ENCODE measurements at places on chromosomes 5 and 9.

GRCh38 chr5:157214415-157214814 is 33.8 kb downstream of the ITK start:
- DNase-seq: no peak

DNA sequence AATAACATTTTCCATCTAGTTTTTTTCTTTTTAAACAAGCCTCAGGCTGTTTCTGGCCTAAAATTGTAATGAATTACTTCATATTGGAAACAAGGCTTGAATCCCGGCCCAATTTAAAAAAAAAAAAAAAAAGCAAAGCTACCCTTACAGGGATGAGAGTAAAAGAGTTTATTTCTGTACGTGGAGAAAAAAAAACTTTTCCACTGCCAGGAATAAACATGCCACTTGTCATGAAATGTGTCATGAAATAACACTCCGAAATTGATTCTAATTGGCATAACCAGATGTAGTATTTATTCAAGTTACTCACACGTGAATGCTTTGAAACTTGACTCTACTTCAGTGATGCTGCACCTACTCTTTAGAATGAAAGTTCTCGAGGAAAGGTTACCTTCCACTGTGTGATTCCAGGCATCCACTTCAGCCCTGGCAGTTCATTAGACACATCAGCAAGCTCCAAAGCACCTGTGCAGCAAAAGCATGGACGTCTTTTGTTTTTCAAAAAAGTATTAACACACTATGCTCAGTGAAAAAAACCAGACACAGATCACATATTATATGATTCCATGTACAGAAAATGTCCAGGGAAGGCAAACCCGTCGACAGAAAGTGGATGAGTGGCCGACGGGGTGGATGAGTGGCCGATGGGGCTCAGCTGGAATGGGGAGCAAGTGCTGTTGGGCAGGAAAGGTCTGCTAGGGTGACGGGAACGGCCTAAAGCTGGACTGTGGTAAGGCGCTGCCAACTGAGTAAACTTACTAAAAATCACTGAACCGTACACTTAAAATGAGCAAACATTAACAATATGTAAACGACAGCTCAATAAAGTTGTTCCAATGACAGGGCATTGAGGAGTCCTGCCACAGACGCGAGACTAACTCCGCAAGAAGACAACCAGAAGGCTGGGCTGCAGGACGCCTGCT is 21.2 kb downstream of the NSUN2 start:
- DNase-seq: no peak

DNA sequence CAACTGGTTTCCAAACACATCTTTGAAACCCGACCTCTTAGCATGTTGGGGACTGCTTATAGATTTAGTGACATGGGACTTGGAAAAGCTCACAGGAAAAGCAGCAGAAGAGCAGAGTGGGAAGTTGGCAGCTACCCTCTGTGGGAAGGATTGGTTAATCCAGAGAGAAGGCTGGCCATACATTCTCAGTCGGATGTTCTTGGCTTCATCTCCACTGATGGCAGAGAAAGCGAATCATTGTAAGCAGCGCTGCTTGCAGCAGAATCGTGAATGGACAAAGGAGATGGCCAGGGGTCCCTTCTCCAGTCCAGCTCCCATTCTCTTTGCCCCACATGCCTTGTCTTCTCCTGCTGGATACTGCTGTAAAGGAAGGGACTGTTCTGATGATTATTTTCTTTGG is 62.7 kb downstream of the MEGF10 start:
- DNase-seq: no peak

- DNase-seq: no peak
These were observed 631.7 kb upstream of the CDH6 start for GRCh38 chr5:30561771-30562170.

DNA sequence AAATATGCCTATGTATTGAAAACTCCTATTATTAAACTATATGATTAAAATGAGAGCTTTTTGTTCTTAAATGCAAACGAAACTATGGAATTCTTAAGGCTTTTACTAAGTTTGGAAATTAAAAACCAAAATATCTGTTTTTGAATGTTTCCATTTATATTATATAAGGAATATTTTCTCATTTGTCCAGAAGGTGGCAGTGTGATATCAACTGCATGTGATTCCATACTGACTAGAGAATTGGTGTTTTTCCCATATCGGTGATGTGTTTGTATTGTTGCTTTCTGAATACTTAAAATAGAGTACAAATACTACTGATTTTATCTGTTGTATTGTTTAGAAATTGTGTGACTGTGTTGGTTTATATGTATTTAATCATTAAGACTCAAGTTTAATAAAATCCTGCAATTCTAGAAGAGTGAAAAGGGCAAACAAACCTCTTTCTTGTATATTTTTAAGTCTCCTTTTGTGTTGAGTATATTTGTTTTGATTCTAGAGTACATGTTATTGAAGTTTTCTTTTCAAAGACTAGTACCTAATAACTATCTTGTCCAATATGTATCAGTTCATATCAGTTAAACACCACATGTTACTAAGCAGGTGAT is 320.8 kb downstream of the CCDC171 start:
- peak; percentile 1 for DNase-seq

GRCh38 chr9:98522487-98522886 is 186.2 kb downstream of the GABBR2 start:
- no peak for DNase-seq

DNA sequence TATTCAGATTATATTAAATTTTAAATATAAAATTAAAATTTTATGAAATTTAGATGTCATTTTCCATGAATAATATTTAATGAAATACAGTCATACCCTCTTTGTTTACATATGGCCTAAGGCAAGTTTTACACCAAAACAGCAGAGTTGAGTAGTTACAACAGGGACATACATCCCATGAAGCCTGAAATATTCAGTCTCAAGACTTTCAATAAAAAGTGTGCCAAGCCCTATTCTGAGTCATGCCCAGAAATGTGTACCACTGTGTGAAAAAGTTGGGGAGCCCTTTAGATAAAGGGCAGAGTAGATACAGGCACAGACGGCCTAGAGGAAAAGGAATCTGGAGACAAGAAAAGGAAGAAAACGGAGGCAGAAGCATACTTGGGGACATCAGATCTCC is 261.3 kb downstream of the SGCD start:
- no peak for DNase-seq

GRCh38 chr9:135343136-135343535 is 136.4 kb upstream of the PPP1R26 start:
- DNase-seq: no peak

DNA sequence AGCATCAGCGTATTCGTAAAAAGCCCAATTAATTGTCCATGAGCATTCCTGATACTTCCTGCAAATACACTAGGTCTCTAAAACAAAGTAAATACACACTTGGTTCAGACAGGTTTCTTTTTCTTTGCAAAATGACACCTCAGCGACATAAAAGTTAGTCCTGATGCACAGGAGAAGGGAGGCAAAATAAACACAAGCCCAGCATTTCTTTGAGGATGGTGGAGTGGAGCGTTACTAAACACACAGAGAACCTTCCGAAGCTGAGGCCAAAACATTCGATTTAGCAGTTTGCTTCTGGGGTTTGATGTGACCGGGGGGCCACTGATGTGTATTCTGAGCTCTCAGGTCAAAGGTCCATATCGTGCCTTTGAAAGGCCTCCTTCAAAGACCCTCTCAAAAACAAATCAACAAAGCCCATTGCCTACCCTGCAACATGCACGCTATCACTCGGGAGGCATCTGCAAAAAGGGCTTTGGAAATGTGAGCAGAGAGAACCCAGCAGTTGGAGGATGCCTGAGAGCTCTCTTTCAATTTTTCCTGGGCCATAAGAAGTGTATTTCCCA is 268.4 kb upstream of the PANK3 start:
- no peak for DNase-seq

DNA sequence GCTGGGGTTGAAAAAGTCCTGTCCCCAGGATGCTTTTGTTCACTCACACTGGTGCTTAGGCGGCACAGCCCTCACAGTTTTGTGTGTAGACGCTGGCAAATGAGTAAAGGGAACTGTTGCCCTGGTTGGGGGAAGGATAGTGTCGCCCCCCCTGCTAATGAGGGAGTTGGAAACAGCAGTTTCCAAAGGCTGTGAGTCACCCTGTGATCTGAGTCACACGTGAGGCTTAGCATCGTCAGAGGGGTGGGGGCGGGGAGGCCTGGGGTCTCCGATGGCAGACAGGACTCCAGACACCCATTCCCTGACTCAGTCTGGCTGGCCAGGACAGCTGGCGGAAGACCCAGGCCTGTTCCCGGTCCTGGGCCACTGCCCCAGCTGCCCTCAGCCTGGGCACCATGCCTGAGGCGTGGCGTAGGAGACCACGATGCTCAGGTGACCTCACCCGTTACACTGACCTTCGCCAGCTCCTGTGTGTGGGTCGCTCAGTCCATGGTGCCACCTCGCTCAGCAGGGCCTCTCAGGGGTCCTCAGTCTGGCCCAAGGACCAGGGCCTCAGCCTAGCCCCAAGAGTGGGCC is 2.9 kb downstream of the DNAJB5 start:
- DNase-seq: peak; percentile 43

GRCh38 chr5:20469792-20470191 is 481.8 kb upstream of the CDH18 start:
- no peak for DNase-seq

DNA sequence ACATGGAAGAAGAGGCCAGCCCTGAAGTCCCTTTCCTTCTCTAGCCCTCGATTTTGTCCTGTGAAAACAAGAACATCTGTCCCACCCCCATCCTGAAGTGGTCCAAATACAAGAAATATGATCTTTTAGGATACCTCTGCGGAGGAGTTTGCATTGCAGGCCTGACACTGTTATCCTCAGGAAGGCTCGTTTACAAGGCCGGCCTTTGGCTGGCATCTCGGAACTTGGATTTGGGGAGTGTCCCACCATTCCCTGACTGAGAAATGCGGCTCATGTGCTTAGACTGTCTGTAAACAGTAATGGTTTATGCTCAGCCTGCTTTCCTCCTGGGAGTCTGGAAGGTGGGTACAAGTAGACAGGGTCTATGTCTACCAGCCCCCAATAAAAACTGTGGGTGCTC is 26.4 kb downstream of the WHRN start:
- DNase-seq: no peak

GRCh38 chr5:174503461-174504265 is 220.7 kb upstream of the MSX2 start:
- peak; percentile 54 for DNase-seq

DNA sequence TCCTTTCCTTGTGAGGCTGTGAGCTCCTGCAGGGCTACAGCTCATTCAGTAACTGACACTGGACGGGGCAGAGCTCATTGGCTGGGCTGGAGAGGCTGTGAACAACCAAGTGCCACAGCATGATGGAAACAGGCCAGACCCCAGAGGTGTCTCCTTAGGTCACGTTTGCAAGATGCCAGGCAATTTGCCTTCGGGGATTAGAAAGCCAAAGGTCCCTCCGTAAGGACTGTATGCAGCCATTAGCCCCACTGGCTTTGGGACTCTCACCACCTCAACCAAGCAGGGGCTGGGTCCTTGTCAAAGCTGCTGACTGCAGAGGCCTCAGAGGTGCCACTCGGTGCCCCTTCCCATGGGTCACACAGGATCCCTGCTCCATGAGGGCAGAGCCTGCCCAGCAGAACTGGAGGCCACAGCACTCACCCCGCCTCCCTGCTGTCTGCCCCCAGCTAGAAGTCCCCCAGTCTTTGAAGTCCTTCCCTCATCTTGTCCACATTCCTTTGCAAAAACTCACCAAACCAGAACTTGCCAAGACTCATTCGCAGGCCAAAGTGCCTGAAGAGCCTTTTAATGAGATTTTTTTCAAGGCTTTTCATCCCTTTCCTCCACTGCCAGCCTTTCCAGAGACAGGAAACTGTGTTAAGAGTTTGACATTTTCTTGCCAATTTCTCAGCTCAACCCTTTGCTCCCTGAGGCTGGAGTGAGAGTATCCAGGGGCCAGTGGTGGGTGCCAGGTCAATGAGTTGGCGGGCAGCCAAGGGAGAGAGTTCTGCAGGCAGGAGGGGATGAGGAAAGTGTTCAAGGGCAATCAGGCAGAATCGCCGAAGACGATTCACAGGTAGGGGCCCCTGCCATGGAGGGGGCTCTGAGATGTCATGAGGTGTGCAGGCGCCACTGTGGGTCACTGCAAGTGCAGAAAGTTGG is 39.7 kb upstream of the SLC25A51 start:
- no peak for DNase-seq

GRCh38 chr5:161176221-161176620 is 324.2 kb upstream of the ATP10B start:
- no peak for DNase-seq

DNA sequence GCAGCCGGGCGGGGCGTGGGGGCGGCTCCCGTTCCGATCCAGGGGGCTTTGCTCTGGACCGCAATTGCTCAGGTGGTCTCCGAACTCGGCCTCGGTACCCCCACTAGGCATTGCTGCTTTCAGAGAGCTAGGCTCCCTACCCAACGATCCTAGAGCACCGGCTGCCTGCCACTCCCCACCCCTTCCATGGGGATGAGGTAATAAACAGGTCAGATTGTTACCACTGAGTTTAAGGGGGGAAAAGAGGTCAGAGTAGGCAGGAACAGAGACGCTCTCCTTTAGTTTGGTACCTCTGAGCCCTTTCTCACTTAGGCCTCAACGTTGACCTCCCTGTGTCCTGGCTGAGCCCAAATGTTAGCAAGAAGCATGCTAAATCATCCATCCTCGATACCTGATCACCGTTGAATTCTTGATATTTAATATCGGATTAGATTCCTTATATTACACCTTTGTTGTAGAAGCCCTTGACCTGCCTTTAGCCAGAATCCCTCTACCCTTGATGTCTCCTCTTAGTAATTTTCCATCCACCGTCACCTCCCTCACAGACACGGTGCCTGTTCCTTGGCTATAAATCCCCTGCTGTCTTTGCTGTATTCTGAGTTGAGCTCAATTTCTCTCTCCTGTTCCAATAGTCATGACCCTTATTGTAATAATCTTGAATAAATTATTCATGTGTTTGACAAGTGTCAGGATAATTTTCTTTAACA is 588 bp upstream of the PLPP1 start:
- DNase-seq: no peak

- no peak for DNase-seq
These were observed 64.9 kb downstream of the CFAP95 start for GRCh38 chr9:69885474-69885929.

GRCh38 chr9:20636888-20637440 is 14.7 kb upstream of the MLLT3 start:
- no peak for DNase-seq

GRCh38 chr5:134540747-134541733 is 15.6 kb downstream of the JADE2 start:
- DNase-seq: no peak

DNA sequence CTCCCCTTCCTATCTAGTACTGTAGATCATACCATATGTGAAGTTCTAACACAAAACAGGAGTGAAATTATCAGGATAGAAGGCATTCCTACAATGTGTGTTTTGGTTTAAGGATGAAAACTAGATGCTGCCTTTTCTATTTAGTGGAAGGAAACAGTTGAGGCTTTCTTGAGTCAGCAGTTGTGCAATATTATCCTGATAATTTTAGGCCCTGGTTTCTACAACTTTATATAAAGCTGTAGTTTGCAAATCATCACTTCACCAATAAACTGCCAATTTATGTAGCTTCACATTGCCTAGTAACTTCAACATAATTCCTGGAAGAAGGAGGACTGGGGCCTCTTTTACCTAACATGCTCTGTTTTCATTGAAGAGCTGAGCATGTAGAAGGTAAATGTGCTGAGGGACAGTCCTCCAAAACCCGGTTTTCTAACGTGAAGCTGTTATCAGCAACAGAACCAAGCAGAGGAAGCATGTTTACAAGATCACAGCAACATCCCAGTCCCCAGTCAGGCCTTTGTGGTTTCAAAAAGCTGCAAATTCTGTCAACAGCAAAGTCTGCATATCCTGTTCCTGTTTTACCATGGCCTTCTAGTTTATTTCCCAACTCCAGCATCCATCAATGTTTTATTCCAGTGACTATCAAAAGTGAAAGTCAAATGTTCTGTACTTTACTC is 513.4 kb upstream of the MEF2C start:
- DNase-seq: no peak

GRCh38 chr5:149682532-149683075 is 47.5 kb upstream of the PPARGC1B start:
- DNase-seq: no peak

- DNase-seq: no peak
These were observed 385.3 kb downstream of the BNC2 start for GRCh38 chr9:16485160-16485559.
